ENCODE measurements at places on chromosomes 4 and X. TPM values are rescaled to one million over a fixed set of nuclear protein-coding genes. Genes with fewer than 3 reads are reported as not detected.

NCBP2L gene
- total RNA-seq: not detected

GRCh38 chr4:184826691-184827270, 1.0 kb upstream of the ACSL1 start:
- DNase-seq: no peak

NWD2 gene
- not detected for total RNA-seq

DNA sequence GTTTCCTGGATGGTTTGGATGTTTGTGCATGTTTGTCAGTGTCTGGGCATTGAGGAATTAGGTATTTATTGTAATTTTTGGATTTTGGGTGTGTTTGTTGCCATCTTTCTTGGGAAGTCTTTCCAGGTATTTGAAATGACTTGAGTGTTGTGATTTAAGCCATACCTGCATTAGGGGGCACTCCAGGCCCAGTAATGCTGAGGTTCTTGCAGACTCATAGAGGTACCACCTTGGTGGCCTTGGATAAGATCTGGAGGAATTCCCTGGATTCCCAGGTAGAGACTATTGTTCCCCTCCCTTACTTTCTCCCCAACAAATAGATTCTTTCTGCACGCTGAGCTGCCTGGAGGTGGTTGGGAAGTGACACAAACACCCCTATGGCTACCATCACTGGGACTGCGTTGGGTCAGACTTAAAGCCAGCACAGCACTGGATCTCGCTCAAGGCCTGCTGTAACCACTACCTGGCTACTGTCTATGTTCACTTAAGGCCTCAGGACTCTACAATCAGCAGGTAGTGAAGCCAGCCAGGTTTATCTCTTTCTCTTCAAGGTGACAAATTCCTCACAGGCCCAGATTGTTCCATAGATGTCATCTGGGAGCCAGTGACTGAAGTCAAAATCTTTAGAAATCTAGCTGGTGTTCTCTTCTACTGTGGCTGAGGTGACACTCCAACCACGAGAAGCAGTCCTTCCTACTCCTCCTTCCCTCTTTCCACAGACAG, 643.6 kb downstream of the PDHA2 start:
- no peak for DNase-seq

GRCh38 chr4:53937327-53937726, 127.1 kb downstream of the CHIC2 start:
- no peak for DNase-seq

GRCh38 chrX:45842207-45842925, 641.7 kb upstream of the DIPK2B start:
- DNase-seq: no peak

GRCh38 chr4:70842761-70843435, 3.2 kb upstream of the GRSF1 start:
- DNase-seq: no peak

HEPH gene
- 113 TPM for total RNA-seq

ADAMTS3 gene
- 2.5 TPM for total RNA-seq

GRCh38 chr4:89036535-89036934, 20.4 kb downstream of the FAM13A start:
- no peak for DNase-seq

DDX60 gene
- total RNA-seq: 5.5 TPM

DNA sequence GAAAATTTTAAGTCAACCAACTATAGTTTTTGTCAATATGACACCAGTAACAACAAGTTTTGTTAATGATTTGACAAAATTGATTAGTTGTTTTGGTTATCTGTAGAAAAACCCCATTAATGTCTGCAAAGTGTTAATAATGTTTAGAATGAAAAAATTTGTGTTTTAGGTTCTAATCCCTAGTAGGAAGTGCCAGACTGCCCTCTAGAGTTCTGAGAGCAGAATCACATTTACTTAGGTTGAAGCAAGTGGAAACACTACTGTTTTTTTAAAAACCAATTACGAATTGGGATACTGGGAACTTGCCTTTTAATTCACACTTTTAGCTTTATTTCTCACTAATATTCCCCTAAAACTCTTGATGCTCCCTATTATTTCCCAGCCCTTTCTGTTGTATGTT, 101.1 kb upstream of the CYLC1 start:
- DNase-seq: no peak

AKAP14 gene
- not detected for total RNA-seq

- DNase-seq: no peak
Measured at GRCh38 chr4:130163701-130164100, 1067.7 kb downstream of the C4orf33 start.

NAT8L gene
- not detected for total RNA-seq

GRCh38 chr4:41550308-41550707, 12.4 kb downstream of the LIMCH1 start:
- DNase-seq: no peak

ADH5 gene
- 237 TPM for total RNA-seq

DNA sequence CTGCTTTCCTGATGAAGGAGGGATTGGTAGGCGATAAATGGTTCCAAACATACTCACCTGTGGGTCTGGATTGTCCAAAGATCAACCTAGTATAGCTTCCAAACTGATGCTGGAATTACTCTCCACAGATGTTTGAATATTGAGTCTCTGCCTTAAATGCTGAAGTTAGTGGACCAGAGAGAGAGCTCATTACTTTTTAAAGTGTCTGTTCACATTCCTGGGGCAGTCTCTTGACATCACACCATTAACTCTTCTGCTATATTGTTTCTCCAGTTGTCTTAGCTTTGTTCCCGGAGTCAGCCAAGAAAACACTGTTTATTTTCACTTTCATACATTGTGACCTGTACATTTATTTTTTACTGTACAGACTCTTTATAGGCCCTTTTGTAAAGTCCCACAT, 35.4 kb downstream of the ARHGEF38 start:
- DNase-seq: no peak

FABP2 gene
- not detected for total RNA-seq

GRCh38 chrX:33160273-33160672, 51.1 kb downstream of the DMD start:
- peak; percentile 48 for DNase-seq

GRCh38 chrX:18630934-18631333, 41.0 kb downstream of the RS1 start:
- DNase-seq: no peak

TKTL1 gene
- not detected for total RNA-seq

Data from mammary epithelial cell (primary cell).